ENCODE measurements at places on chromosomes 3 and 15.

DNA sequence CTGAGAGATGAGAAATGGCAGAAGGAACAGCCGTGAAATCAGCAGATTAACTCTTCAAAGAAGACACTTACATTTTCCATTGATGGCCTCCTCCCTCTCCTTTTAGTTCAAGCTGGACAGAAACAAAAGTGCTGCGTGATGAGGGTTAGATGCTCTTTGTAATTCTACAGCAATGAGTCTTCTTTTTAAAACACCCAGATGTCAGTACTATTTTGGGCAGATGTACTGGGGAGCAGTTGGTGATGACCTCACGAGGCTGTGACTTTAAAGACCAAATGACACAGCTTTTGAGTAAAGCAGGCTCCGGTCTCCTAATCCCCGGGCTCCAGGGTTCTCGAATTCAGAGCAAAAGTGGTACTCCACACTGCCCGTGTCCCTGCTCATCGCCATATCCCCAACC lies 198.2 kb downstream of the SLCO3A1 start:
- DNase-seq: no peak

- DNase-seq: no peak
These were observed 115.4 kb upstream of the GALNT15 start for GRCh38 chr3:16059081-16059537.

DNA sequence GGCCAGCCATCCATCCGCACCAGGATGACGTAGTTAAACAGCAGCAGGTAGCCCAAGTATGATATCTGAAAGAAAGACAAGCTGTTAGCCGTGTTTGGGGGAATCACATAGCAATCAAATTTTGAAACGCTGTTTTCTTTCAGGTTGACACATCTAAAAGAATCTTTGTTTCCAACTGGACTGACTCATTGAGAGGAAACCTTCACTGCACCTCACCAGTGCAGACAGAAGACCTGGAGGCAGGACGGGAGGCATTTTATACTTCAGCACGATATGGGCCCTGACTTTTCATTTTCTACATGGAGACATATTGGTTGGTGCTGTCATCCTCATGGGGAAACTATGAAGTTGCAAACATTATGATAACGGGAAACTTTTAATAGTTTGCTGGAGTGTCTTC lies 44.2 kb upstream of the MTMR10 start:
- no peak for DNase-seq

GRCh38 chr15:61661791-61662190 lies 398.5 kb downstream of the VPS13C start:
- DNase-seq: no peak

- DNase-seq: no peak
These were observed 94.5 kb downstream of the ABI3BP start for GRCh38 chr3:100898681-100899080.

- DNase-seq: no peak
These were observed 20.8 kb downstream of the SLC12A8 start for GRCh38 chr3:125191730-125192129.

DNA sequence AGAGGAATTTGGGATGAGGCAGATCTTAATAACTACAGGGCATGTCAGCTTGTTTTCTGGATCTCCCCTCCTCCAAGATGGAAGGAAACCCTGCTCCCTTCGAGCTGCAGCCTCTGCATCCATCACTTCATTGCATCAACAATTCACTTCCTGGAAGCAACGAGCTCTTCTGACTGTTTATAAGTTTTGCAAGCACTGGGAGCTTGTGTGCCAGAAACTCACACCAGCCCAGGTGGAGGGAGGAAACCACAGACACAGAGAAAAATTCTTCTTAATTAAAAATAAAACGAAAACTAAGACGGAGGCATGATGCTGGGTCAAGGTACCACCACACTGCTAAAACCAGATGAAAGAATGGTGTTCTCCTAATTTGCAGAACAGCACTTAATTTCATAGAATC lies 10.6 kb downstream of the LRIG1 start:
- DNase-seq: no peak

- DNase-seq: no peak
These were observed 35.6 kb upstream of the LDHAL6B start for GRCh38 chr15:59171067-59171397.

DNA sequence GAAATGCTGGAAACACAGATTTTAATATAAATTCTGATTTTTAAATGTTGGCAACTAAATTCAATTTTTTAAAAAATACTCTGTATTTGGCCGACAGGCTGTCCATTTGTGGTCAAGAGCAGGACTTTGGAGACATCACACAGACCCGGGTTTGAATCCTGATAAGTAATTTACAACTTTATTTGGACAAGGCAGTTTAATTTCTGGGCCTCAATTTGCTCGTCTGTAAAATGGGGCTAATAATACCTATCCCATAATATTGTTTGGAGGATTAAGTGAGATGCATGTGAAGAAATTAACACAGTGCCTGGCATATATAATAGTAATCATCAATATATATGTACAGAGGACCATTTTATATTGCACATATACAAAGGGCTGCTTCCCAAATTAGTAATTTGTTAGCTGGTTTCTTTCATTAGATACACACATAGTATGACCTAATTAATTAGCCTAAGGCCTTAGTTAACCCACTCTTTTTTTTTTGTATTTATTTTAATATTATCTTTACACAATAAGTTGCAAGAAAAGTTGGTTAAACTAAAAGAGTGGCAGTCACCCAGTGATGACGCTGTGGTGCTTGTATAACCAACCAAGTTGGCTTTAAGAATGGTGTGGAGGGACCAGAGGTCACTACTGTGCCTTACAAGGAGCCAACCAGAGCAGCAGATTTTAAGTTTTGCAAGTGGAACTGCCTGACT lies 665 bp downstream of the PIGB start:
- no peak for DNase-seq

GRCh38 chr15:93523481-93523880 lies 434.5 kb upstream of the RGMA start:
- no peak for DNase-seq

DNA sequence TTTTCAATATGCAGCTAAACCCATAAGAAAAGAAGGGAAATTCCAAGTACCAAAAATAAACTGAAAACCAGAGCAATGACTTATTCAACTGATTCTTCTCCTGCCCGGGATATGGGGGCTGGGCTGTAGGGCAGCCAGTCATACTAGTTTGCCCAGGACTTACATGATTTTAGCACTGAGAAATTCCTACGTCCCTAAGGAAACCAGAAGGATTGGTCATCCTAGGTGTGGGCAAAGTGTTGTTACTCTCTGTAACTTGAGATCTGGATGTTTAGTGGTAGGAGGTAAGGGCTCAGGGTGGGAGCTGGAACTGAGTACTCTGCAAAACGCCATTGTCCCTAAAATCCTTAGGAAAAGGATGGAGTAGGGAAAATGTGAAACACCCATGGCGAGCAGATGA lies 1.2 kb upstream of the DAZL start:
- DNase-seq: no peak

GRCh38 chr3:144852999-144853398 lies 881.4 kb downstream of the DIPK2A start:
- no peak for DNase-seq

DNA sequence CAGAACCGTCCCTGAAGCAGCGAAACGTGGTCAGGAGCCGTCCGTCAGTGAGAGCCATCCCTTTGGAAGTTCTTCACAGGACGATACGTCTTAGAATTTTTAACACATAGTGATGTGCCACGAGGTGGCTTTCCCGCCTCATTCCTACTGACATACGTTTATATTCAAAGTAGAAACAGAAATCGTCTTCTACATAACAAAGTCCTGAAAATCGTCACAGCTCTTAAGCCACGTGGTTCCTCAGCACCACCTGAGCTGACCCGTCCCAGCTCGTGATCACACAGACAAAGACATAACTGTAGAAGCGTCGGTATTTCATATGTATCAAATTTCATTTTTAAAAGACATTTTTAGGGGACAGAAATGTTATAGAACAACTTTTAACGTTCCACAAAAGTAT lies 73.5 kb downstream of the TFRC start:
- DNase-seq: no peak

GRCh38 chr3:195886181-195887141 lies 21.9 kb downstream of the TNK2 start:
- no peak for DNase-seq

DNA sequence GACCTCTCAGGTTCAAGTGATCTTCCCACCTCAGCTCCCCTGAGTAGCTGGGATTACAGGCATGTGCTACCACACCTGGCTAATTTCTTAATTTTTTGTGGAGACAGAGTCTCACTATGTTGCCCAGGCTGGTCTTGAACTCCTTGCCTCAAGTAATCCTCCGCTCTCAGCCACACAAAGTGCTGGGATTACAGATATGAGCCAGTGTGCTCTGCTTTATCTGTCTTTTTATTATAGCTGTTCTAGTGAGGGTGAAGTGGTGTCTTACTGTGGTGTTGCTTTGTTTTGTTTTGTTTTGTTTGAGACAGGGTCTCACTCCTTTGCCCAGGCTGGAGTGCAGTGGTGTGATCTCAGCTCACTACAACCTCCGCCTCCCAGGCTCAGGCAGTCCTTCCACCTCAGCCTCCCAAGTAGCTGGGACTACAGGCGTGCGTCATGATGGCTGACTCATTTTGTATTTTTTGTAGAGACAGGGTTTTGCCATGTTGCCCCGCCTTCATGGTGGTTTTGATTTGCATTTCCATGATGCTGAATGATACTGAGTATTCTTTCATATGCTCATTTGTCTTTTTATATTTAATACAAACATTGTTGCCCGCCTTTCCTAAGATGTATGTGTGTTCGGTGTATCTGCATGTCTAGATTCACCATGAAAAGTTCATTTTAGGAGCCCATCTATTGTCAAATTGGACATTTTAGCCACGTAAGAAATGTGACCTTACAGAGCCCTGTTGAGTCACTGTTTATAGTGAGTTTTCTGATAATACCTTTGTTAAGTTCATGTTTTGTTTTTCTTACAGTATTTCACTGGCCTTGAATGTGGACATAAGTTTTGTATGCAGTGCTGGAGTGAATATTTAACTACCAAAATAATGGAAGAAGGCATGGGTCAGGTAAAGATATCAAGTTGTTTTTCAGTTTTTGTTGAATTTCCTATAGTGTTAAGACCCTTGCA lies 80.6 kb downstream of the ARIH1 start:
- no peak for DNase-seq

DNA sequence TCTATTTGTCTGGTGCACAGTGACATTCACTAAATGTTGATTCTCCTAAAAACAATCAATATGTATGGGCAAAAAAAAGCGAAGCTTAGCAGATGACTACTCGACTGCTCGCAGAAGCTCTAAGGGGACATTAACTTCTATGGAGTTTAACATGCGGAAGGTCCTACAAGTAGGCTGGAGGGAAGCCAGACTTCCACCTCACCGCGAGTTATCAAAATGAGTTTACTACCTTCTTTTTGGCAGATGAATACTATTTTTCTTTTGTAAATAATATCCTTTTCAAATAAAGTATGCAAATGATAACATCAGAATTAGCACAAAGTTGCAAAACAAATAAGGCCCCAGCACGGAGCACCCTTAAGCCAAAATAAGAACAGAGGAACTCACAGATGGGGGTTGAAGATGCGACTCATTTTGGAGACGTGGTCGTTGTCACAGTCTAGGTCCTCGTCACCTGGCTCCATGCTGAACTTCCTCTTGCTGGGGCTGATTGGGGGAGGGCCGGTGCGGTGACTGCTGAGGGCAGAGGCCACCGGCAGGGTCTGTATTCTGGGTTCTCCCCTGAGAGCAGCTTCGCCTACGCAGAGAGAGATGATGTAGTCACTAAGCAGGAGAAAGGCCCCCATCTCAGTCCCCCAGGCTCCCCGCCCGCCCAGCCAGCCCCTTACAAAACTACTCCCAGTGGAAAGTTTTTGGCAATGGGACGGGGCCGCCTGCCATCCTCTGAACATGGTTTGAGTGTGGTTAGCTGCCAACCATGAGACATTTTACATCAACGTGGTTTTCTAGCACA lies 42.1 kb downstream of the VGLL4 start:
- no peak for DNase-seq

DNA sequence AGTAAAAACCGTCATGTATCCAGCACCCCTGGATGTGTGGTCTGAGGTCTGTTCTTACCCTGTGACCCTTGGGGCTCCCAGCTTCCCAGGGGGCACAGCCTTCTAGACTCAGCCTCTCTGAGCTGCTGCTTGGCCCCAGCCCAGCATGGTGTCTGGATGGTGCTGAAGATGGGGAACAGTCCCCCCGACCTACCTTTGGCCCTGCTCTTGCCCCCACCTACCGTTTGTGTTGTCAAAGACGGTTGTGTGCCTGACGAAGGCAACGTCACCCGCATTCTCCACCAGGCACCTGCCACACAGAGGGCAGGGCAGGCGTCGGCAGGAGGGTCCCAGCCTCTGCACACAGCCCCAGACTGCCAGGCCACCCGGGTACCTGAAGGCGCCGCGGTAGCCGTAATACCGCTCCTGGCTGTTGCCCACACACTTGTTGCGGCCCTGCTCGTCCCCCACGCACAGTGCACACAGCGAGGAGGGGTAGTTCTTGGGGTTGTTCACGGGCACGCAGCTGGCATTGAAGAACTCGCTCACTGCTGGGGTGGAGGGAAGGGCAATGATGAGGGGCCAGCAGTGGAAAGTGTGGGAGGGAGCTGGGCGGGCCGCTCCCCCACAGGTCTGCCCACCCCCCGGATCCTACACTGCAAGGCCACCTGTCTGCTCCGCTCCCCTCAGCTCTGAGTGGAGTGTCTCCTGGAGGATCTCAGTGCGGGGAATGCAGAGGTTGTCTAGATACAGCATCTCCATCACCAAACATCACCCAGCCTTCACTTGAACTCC lies 21.0 kb downstream of the MELTF start:
- no peak for DNase-seq

DNA sequence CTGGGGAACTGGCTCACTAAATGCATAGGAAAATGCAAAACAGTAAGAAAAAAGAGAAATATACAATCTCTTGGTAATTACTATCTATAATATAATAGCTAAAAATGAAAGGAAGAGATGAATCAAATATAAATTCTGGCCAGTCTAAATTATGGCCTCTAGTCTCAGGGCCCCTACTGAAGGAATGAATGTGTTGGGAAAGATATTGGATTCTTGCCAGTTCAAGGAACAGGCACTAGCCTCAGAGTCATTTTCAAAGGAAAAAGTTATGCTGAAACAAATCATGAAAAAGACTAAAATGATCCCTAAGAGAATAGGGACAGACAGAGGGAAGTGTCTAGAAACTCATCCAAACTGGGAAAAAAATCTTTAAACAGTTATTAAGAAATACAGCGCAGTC lies 62.4 kb downstream of the C3orf80 start:
- no peak for DNase-seq

GRCh38 chr15:79451361-79451999 lies 19.3 kb downstream of the MINAR1 start:
- no peak for DNase-seq

- no peak for DNase-seq
These were observed 6.5 kb upstream of the LZTFL1 start for GRCh38 chr3:45848392-45848791.

DNA sequence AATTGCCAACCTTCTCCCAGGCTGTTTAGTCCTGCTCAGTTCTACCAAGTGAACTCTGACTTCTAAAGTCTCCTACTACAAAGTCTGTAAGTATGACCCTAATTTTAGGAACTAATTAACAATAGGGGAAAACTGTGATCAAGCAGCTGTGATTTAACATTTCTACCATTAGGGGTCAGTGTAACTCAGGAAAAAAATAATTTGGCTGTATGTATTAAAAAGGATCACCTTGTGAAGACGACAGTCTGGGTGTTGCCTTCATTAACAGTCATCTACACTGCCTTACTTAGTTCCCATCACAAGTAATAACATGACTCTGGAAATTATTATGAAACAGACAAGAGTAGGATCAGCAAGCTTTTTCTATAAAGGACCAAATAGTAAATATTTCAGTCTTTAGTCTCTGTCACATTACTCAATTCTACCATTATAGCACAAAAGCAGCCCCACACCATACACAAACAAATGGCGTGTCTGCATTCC lies 4.2 kb upstream of the NPHP3 start:
- no peak for DNase-seq

- no peak for DNase-seq
These were observed 31.7 kb downstream of the POC1A start for GRCh38 chr3:52122491-52122890.

All from stimulated activated CD8-positive, alpha-beta memory T cell treated with anti-CD3 and anti-CD28 coated beads, Interleukin-15, amount 100 ng/mL, for 1 hour (primary cell).